Calu3 (cell line): ENCODE measurements at places on chromosomes 16 and 17. TPM values are rescaled to one million over a fixed set of nuclear protein-coding genes. Genes with fewer than 3 reads are reported as not detected.

The ZSCAN10 gene
- not detected in 2 replicates for total RNA-seq

The ITGAD gene
- total RNA-seq: not detected in 2 replicates

The LPO gene
- not detected in 2 replicates for total RNA-seq

The ACE gene
- 5.9 and 7.1 TPM in 2 replicates for total RNA-seq

The KRT33A gene
- total RNA-seq: not detected in 2 replicates

The KRT31 gene
- not detected in 2 replicates for total RNA-seq

The CCT6B gene
- total RNA-seq: 0.52 and 2.2 TPM in 2 replicates

The OR1A1 gene
- total RNA-seq: not detected in 2 replicates

The EPX gene
- total RNA-seq: not detected in 2 replicates

The CYB561 gene
- 50.3 and 52.1 TPM in 2 replicates for total RNA-seq

The SERPINF2 gene
- total RNA-seq: 0.54 and 0.76 TPM in 2 replicates

The RHBDL3 gene
- 0.24 and 0.27 TPM in 2 replicates for total RNA-seq

- no peak for DNase-seq
These were observed 174.1 kb downstream of the NTN1 start for GRCh38 chr17:9195411-9195810.

GRCh38 chr16:61403386-61403785, 632.9 kb downstream of the CDH8 start:
- no peak for DNase-seq

DNA sequence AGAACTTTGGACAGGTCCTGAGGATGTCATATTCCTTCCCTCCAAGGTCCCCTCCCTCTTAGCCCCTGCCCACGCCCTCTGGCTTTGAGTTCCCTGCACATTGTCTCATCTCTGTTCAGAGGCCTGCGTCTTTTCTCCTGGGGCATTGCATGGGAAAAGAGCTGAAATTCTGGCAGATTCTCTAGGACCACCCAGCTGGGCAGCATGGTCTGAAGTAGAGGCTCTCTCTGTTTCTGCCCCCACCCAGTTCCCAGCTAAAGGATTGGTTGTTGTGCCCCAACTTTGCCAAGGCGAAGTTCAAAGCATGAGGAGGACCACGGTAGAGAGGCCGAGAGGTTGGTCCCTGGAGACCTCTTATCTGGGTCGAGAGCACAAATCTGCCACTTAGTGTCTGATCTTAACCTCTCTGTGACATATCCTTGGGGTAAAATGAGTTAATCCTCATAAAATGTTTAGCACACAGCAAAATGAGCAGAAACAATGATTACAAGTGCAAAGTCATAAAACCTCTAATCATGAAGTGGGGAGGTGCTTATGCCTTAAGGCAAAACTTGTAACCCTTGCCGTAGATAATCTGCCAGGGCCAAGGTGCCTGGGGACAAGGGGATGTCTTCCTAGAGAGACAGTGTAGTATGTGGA, 2.4 kb downstream of the ABAT start:
- DNase-seq: no peak

GRCh38 chr16:53744449-53744848, 40.5 kb downstream of the FTO start:
- DNase-seq: peak; percentile 47

- DNase-seq: no peak
These were observed 12.0 kb upstream of the STAT3 start for GRCh38 chr17:42399948-42400843.

- DNase-seq: no peak
These were observed 15.1 kb downstream of the SOCS1 start for GRCh38 chr16:11240636-11241473.

DNA sequence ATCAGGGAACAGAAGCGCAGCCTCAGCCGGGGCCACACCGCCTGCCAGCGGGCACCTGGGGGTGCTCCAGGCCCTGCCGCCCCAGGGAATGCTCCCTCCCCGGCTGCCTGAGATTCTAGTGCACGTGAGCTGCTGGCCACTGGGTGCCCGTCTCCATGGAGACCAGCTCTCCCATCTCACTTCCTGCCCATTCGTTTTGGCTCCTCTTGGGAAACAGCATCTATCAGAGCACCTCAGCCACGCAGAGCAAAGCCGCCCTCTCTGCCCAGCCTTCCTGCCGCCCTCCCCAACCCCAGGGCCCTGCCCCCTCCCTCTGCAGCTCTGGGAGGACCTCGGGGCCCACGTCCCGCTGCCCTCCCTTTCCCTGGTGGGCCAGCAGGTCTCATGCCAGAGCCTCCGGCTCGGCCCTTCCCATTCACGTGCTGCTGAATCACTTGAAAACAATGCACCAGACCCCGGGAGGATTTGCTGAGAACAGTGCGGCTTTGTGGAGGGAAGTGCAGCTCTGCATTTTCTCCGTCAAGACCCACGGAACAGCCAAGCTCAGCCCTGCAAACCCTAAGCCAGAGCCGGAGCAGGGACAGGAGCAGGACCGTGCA, 19.4 kb downstream of the CEP295NL start:
- peak; percentile 83 for DNase-seq

- peak; percentile 61 for DNase-seq
These were observed 2.4 kb downstream of the TANC2 start for GRCh38 chr17:62968445-62968923.

DNA sequence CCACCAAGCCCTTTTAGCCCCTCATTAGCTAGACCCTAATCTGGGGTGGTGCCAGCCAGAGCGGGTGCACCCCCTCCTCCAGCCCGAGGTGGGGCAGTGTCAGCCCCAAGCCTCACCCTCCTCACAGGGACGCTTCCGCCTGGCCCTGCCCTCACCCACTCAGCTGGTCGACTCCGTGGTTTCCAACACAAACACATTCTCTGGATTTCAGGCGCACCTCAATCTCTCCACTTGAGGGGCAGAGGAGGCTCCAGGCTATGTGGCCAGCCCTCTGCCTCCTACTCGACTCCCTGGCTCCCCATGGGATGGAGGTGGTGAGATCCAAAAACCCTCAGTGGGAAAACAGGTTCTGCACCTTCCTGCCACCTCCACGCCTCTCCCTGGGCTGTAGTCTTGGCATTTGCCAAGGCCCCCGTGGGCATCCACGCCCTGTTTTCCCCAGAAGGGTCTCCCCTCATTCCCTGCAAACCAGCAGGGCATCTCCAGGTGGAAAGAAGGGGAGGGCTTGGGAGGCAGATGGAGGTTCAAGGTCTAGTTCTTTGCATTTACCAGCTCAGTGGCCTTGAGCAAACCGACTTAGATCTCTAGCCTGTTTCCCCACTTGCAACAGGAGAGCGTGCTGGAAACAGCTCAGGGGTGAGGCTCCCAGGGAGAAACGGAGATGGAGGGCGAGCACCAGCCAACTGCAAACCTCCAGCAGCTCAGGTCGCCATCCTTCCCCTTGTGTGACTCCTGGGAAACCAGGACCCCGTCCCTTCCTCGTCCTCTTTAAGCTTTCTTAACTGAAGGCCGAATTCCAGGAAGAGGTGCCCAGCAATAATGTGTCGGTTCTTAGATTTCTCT, 1.7 kb downstream of the EMP2 start:
- DNase-seq: peak; percentile 64

GRCh38 chr16:10618710-10619209, 38.4 kb upstream of the EMP2 start:
- DNase-seq: no peak

GRCh38 chr16:85423631-85424030, 189.5 kb upstream of the GSE1 start:
- no peak for DNase-seq

DNA sequence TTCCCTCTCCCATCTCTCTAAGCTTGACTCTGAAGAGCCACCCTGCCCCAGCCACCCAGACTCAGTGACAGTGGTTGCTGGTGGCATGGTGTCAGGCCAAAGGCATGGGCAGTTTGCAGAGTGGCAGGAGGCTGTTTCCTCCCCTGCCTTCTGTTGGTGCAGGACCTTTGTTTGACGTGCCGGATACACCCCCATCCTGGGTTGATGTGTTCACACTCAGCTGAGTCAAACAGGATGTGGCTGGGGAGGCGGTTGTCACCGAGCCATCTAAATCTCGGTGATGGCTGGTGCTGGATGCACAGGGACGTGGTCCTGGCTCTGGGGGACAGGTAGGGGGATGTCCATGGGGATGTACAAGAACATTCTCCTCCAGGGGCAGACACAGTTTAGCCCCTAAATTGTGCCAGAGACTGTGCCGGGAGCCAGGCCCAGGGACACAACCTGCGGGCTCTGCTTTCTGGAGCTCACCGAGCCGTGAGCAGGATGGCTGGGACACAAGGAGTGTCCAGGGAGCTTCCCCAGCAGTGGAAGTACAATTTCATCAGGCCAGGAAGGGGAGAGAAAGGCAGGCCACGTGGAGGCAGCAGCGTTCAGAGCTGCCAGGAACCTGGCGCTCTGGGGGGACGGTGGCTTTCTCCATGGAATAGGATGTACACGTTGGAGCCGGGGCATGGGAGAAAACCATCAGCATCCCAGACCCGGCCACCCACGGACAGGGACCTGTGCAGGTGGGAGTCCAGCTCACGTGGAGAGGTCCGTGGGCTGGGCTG, 264.2 kb downstream of the SEC14L1 start:
- peak; percentile 48 for DNase-seq

DNA sequence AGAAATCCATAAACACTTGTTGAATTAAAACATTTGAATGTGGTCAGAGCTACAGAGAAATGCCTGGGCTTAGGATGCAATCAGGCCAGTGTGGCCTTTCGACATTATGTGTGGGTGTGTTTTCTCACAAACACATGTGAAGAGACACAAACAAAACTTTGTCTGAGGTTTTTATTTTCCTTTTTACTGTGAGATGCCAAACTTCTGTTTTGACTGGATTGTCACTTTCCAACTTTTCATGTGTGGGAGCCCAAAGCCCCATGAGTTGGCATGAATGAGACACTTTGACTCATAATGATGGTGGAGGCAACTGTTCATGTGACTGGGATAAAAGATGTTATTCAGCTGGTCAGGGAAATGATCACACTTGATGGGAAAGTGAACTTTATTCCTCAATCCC, 71.9 kb upstream of the GAS7 start:
- no peak for DNase-seq

- DNase-seq: no peak
These were observed 199.3 kb downstream of the CCDC182 start for GRCh38 chr17:57545731-57546342.

DNA sequence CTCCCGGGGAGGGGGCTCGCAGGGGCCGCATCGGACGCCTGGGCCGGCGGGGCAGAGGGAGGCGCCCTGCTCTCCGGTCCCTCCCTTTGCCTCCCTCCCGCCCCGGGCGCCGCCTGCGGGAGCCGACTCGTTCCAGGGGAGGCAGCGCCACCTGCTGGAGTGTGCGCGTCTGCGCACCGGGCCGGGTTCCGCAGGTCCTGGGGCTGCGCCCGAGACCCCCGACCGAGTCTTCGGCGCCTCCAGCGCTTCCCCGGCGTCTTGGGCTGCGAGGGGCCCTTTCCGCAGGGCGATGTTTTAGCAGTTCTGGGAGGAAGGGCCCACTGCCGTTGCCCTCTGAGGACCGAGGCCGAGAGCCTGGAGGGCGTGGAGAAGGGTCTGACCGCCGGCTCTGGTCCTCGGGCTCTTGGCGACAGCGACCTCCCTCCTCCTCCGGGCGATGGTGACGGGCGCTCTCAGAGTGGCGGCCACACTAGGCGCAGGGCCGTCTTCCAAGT, 106.3 kb downstream of the SEC14L1 start:
- peak; percentile 90 for DNase-seq

DNA sequence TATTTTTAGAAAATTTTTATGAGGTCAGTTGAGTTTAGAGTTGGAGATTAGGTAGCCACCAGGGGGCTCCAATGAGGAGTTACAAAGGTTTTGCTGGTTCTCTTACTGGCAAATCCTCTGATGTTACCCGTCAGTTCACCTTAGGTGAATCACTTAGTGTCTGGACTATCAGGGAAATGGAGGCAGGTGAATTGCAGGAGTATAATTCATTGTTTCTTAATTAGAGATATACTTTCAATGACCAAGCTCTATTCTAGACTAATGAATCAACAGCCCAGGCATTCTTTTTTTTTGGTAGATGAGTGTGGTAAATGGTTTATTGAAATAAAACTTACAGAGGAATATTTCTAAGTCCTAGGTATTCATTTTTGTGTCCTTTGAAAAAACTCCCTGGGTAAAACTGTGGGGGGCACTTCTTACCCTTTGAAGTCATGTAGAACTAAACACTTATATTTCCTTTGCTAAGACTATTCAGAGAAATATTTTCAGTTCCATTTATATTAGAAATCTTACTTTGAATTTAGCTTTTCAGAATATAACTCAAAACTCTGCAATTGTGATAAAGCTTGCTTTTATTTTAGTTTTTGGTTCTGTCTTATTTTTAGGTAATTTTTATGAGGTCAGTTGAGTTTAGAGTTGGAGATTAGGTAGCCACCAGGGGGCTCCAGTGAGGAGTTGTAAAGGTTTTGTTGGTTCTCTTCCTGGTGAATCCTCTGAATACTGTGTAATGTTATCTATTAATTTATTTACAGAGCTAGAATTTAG, 17.7 kb downstream of the PSMD11 start:
- DNase-seq: peak; percentile 75

DNA sequence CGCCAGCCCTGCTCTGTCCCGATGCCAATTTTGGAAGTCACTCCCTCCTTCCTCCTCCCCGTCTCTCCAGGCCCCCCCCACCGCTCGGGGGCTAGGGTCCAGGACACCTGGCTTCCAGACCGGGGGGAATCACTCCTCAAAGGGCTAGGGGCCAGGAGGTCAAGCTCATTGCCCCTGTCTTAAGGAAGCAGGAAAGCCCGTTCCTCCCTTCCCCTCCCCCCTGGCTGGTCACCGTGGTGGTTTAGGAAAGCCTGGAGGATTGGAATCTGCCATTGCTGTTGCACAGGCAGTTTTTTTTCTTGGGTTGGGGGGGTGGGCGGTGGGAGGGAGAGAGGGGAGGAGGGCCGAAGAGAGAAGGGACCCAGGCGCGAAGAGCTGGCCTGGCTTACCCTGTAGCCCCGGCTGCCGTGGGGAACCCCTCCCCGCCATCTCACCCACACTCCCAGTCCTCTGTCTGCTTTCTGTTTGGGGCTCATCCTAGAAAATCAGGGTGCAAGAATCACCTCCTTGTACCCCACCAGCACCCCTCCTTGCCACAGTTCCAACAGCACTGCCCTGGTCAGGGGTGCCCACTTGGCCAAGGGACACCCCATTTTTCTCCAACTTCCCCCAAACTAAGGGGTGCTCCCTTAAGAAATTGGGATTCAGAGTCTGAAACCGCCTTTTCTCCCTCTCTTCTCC, 2.9 kb upstream of the BCL6B start:
- DNase-seq: peak; percentile 51

GRCh38 chr17:58059141-58059540, 24.1 kb upstream of the DYNLL2 start:
- no peak for DNase-seq

- peak; percentile 57 for DNase-seq
These were observed 17.9 kb upstream of the NSMCE1 start for GRCh38 chr16:27286451-27286850.

- no peak for DNase-seq
These were observed 44.2 kb downstream of the NT5M start for GRCh38 chr17:17347234-17347955.

DNA sequence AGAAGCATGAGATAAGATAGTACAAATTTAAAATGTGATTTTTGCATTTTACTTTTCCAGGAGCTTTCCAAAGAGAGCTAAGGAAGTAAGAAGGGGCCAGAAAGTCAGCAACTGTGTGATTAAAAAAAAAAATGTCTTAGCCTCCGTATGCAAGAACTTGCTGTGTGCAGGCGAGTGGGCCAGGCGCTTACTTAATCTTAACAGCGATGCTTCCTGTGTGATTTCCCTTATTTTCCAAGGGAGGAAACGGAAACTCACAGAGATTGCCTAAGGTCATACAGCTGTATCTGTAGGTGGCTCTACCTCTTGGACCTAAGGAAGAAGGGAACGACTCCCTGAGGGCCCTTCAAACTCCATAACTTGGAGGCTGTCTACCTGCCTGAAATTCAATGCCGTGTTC, 11.1 kb downstream of the HS3ST3B1 start:
- DNase-seq: no peak

- DNase-seq: no peak
These were observed 18.9 kb downstream of the KIAA0513 start for GRCh38 chr16:85046472-85046916.

GRCh38 chr17:68600931-68601564, at the start of gene FAM20A:
Gene FAM20A (minus strand): TSS chr17:68601367. CDS start chr17:68600666, 701 bp downstream.
- DNase-seq: peak; percentile 50

GRCh38 chr17:900336-900934, 79.1 kb downstream of the NXN start:
- DNase-seq: no peak
